ENCODE measurements at places on chromosomes 11 and 22. TPM values are rescaled to one million over a fixed set of nuclear protein-coding genes. Genes with fewer than 3 reads are reported as not detected.

RNF215 gene
- total RNA-seq = 9.2 TPM

NCR3LG1 gene
- 0.66 TPM for total RNA-seq

KRTAP5-11 gene
- not detected for total RNA-seq

OR8A1 gene
- total RNA-seq = not detected

SMTNL1 gene
- not detected for total RNA-seq

FBLN1 gene
- total RNA-seq = not detected

ALX4 gene
- not detected for total RNA-seq

NOX4 gene
- total RNA-seq = not detected

KRTAP5-7 gene
- total RNA-seq = 0.23 TPM

ARHGAP20 gene
- not detected for total RNA-seq

PHETA2 gene
- total RNA-seq = 2.6 TPM

RFPL1 gene
- not detected for total RNA-seq

SCGB1D2 gene
- not detected for total RNA-seq

SLC22A8 gene
- total RNA-seq = not detected

SCGB1A1 gene
- total RNA-seq = not detected

OSM gene
- 74.5 TPM for total RNA-seq

TANGO2 gene
- 29.1 TPM for total RNA-seq

AIFM3 gene
- total RNA-seq = not detected

OR4D5 gene
- total RNA-seq = not detected

OVOL1 gene
- 0.48 TPM for total RNA-seq

PDE2A gene
- total RNA-seq = 0.82 TPM

OR6A2 gene
- not detected for total RNA-seq

GDPD5 gene
- 36.6 TPM for total RNA-seq

ACCS gene
- total RNA-seq = 52.3 TPM

MUC5B gene
- total RNA-seq = not detected

IL17REL gene
- total RNA-seq = not detected

ZC3H12C gene
- total RNA-seq = 0.14 TPM

MPPED2 gene
- total RNA-seq = not detected

NXPE1 gene
- not detected for total RNA-seq

DSCAML1 gene
- not detected for total RNA-seq

L3MBTL2 gene
- 30.9 TPM for total RNA-seq

RFPL2 gene
- 0.50 TPM for total RNA-seq

MS4A4E gene
- not detected for total RNA-seq

GRAMD1B gene
- total RNA-seq = 27.2 TPM

GRK2 gene
- total RNA-seq = 289 TPM

TCN1 gene
- not detected for total RNA-seq

LRRC32 gene
- total RNA-seq = 2.7 TPM

KIF18A gene
- 21.4 TPM for total RNA-seq

GAL3ST3 gene
- total RNA-seq = not detected

CD59 gene
- 80.6 TPM for total RNA-seq

OR51E1 gene
- total RNA-seq = not detected

UCP3 gene
- total RNA-seq = 2.0 TPM

GGA1 gene
- 61.1 TPM for total RNA-seq

SCGB2A2 gene
- not detected for total RNA-seq

SCN3B gene
- not detected for total RNA-seq

NELL1 gene
- not detected for total RNA-seq

CXCR5 gene
- 0.20 TPM for total RNA-seq

BTBD18 gene
- not detected for total RNA-seq

SNX32 gene
- 1.5 TPM for total RNA-seq

All from activated naive CD4-positive, alpha-beta T cell treated with anti-CD3 and anti-CD28 coated beads, Interleukin-2, amount 10 ng/mL, durations not matched to agents 5 hours and 36 hours (primary cell).